ENCODE measurements at places on chromosomes 7 and 10.

- no peak for DNase-seq
- H3K27me3 ChIP-seq: no peaks in the 10 kb centered on the region
- no peaks in the 10 kb centered on the region for H3K36me3 ChIP-seq
- H3K4me3 ChIP-seq: no peak overlapping the region
- no peak overlapping the region for H3K27ac ChIP-seq
- no peaks in the 10 kb centered on the region for H3K4me1 ChIP-seq
These were observed 9.0 kb upstream of the FKBP9 start for GRCh38 chr7:32948202-32948601.

GRCh38 chr7:148031019-148031418 lies 559.5 kb upstream of the C7orf33 start:
- H3K27me3 ChIP-seq: no peaks in the 10 kb centered on the region
- H3K27ac ChIP-seq: no peak overlapping the region
- H3K4me3 ChIP-seq: no peak overlapping the region
- H3K36me3 ChIP-seq: no peaks in the 10 kb centered on the region
- no peaks in the 10 kb centered on the region for H3K4me1 ChIP-seq

DNA sequence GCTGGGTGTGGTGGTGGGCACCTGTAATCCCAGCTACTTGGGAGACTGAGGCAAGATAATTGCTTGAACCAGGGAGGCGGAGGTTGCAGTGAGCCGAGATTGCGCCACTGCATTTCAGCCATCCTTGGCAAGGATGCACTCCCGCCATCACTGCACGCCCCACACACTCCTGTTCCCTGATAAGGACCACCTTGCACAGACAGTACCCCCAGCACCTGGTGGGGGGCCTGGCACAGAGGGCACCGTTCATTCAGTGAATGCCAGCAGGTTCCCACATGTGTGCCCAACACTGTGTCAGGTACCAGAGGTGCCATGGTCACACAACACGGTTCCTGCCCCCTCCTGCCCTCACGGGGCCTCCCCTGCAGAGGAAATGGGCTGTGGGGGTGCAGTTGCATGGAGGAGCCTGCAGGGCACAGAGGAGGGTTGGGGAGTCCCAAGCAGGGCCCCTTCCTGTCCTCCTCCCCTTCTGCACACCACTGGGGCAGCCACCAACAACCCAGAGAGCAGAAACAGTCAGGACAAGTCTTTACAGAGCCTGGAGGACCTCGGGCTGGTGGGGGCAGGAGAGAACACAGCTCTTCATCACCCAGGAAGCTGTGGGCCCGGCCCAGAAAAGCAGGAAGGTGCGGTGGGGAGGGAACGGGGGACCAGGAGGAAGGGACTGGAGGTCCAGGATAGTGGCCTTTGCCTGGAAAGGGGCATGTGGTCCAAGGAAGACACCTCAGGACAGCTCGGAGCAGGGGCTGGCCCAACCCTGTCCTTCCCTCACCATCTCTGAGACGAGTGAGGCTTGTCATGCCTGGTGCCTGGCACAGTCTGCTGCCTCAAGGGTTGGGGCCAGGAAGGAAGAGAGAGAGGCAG lies 7.1 kb downstream of the CRYGN start:
- DNase-seq: no peak
- no peaks in the 10 kb centered on the region for H3K27me3 ChIP-seq
- H3K4me1 ChIP-seq: no peaks in the 10 kb centered on the region
- H3K27ac ChIP-seq: no peak overlapping the region
- H3K36me3 ChIP-seq: no peaks in the 10 kb centered on the region

DNA sequence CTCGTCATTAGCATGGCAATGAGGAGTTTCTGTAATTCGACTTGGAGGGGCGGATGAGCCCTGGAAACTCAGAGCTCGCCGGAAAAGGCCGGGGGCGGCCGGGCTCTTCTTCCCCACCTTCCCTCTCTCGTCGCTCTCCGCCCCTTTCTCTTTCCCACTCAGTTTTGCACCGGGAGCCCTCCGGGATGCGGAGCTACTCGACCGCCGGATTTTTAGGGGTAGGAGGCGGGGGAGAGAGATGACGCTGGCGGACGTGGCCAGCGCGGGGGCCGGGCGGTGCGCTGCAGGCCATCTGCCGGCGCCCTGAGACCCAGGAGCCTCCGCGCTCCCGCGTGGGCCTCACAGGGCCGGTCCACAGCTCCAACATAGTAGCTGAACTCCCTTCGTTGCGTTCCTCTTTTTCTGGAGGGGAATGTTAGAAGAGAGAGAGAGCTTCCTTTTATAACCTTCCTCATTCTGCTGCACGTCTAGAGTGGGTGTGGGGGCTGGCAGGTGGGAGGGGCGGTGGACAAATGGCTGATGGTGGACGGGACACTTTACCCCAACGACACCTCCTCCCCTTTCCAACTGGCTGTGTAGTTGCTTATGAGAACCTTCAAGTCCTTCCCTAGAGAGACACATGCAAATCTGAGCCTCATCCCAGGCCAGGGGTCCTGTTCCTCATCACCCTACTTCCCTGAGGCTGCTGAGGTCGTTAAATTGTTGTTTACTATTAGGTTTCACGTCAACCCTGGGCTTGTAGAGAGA lies 1.1 kb upstream of the HOXA1 start:
- peaks cover 11% of the 10 kb centered on the region for H3K4me1 ChIP-seq
- no peaks in the 10 kb centered on the region for H3K27me3 ChIP-seq
- H3K36me3 ChIP-seq: no peaks in the 10 kb centered on the region

DNA sequence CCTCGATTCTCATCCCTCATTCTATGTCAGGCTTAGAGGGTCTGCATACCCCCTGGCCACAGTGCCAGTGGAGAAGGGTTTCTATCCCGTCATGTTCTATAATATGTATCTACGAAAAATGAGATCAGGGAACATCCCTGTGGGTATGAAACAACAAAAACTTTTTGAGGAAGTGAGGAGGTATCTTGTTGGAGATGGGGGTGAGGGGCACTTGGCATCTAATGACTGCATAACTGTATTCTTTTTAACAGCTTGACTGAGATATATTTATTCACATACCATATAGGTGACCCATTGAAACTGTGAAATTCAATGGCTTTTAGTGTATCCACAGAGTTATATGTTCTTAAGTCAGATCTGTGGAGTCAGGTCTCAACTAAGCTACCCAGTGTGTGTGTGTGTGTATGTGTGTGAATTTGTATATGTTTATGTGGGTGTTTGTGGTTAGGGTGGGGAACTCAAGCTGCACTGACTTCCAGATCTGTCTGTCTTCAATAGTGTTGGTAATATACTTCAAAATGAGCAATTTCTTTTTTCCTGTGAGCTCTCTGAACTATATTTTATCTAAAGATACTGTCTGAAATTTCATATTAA lies 528.9 kb downstream of the CNTNAP2 start:
- H3K27ac ChIP-seq: no peak overlapping the region
- no peak overlapping the region for H3K4me3 ChIP-seq
- no peaks in the 10 kb centered on the region for H3K4me1 ChIP-seq
- H3K27me3 ChIP-seq: no peaks in the 10 kb centered on the region

DNA sequence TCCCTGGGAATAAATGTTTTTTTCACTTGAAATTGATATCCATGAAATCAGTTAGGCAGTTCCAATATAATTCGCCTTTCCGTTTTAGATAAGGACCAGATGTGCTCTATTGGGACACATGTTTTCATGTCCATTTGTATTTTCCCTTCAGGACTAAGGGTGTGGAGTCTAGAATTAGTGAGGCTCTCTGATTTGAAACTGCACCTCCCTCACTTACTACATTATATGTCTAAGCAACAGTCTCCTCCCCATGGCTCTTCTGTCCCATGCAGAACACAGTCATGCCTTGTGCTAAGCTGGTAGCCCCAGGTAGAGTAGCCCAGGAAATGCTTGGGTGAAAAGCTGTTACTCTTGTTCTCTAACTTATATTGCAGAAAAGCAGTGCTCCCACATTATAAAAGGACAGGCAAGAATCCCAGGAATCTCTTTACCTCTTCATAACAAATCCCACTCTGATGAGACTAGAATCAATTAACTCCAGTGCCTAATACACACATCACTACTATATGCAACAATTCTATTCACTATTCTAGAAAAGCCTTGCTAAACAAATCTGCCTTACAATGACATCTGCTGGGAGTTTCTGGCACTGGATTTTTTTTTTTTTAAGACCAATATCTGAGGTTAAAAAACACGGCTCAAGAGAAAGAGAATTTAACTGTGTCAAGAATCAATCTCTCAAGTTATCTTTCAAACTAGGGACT lies 293.9 kb downstream of the SNX13 start:
- H3K36me3 ChIP-seq: no peaks in the 10 kb centered on the region
- H3K4me1 ChIP-seq: no peaks in the 10 kb centered on the region
- no peak overlapping the region for H3K27ac ChIP-seq
- no peaks in the 10 kb centered on the region for H3K27me3 ChIP-seq

DNA sequence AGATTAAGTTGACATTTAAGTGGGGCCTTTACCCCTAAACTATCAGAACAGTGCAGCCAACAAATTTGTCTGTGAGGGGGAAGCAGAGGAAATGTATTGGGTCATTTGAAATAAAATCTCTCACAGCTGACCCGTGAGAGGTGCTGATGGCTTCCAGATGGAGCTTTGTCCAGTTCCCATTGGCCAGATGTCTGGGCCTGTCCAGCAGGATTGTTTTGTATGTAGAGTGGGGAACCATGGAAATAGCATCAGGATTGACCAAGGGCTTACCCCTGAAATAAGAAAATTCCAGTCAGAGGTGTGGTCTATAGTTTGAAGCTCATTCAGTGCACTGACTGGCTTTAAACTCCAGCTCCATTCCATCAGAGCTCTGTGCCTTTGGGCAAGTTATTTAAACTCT lies 50.6 kb downstream of the INHBA start:
- H3K27ac ChIP-seq: no peak overlapping the region
- no peaks in the 10 kb centered on the region for H3K36me3 ChIP-seq
- no peak for DNase-seq
- no peaks in the 10 kb centered on the region for H3K27me3 ChIP-seq

DNA sequence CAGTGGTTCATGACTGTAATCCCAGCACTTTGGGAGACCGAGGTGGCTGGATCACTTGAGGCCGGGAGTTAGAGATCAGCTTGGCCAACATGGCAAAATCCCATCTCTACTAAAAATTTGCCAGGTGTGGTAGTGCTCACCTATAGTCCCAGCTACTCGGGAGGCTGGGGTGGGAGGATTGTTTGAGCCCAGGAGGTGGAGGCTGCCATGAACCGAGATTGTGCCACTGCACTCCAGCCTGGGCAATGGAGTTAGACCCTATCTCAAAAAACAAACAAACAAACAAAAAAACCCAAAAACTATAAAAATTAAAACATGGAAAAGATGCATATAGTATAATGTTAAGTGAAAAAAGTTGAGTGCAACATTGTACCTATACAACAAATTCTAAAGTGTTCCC lies 81.4 kb downstream of the AKR1D1 start:
- no peaks in the 10 kb centered on the region for H3K36me3 ChIP-seq
- DNase-seq: no peak
- H3K4me1 ChIP-seq: no peaks in the 10 kb centered on the region
- H3K27me3 ChIP-seq: no peaks in the 10 kb centered on the region

DNA sequence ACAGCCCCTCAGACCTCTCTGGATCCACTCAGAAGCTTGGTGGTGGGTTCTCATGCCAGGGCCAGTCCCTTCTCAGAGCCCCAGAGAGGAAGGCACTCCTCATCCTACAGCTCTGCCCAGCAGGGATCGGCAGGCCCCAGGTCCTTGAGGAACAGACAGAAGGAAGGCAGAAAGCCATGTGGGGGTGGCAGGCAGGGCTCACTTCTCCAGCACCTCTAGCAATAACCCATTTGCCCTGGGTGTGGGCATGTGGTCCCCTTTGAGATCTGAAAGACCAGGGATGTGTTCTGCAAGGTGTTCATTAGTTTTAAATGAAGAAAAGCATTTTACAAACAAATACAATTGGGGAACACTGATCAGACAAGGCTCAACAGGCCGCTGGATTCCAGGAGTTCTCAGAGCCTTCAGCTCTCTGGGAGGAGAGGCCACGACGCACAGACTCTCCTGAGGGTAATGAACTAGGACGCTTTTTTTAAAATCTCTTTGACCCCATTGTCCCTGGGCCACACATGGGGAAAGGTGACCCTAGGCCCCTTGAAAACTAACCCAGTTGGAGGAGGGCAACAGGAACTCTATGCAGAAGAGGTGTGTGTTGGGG lies 40.6 kb downstream of the LDB3 start:
- H3K4me3 ChIP-seq: no peak overlapping the region
- no peaks in the 10 kb centered on the region for H3K36me3 ChIP-seq
- H3K4me1 ChIP-seq: peaks cover 3% of the 10 kb centered on the region
- H3K27ac ChIP-seq: no peak overlapping the region
- H3K27me3 ChIP-seq: no peaks in the 10 kb centered on the region

- H3K4me3 ChIP-seq: no peak overlapping the region
- no peak overlapping the region for H3K27ac ChIP-seq
- DNase-seq: no peak
- H3K4me1 ChIP-seq: no peaks in the 10 kb centered on the region
- H3K27me3 ChIP-seq: no peaks in the 10 kb centered on the region
- H3K36me3 ChIP-seq: no peaks in the 10 kb centered on the region
These were observed 116.0 kb downstream of the CDCA7L start for GRCh38 chr7:21829731-21830130.

DNA sequence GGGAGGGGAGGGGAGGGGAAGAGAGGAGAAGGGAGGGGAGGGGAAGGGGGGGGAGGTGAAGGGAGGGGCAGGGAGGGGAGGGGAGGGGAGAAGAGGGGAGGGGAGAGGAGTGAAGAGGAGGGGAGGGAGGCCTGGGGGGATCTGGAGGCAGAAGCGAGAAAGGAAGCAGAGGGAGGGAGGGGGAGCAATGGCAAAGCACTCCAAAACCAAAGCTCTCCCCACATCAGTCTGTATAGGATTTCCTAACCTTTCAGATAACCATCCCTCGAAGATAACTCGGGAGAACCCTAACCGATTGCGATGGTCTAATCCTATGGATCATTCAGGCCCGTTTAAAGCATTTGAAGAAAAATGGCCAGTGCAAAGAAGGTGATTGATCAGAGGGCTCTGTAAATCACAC lies 19.0 kb downstream of the EBF3 start:
- no peaks in the 10 kb centered on the region for H3K27me3 ChIP-seq
- no peaks in the 10 kb centered on the region for H3K4me1 ChIP-seq
- no peaks in the 10 kb centered on the region for H3K36me3 ChIP-seq
- no peak overlapping the region for H3K27ac ChIP-seq
- no peak overlapping the region for H3K4me3 ChIP-seq

GRCh38 chr7:97466071-97466470 lies 265.8 kb upstream of the TAC1 start:
- H3K4me1 ChIP-seq: no peaks in the 10 kb centered on the region
- no peaks in the 10 kb centered on the region for H3K36me3 ChIP-seq
- H3K4me3 ChIP-seq: no peak overlapping the region

GRCh38 chr7:132232406-132232805 lies 343.9 kb downstream of the PLXNA4 start:
- H3K27ac ChIP-seq: no peak overlapping the region
- DNase-seq: no peak
- H3K4me3 ChIP-seq: no peak overlapping the region

GRCh38 chr7:42414941-42415505 lies 178.0 kb upstream of the GLI3 start:
- H3K36me3 ChIP-seq: no peaks in the 10 kb centered on the region
- no peak for DNase-seq
- no peaks in the 10 kb centered on the region for H3K4me1 ChIP-seq
- H3K27ac ChIP-seq: no peak overlapping the region
- no peak overlapping the region for H3K4me3 ChIP-seq
- no peaks in the 10 kb centered on the region for H3K27me3 ChIP-seq

Measured in colonic mucosa (tissue), 4 donors.